ENCODE measurements at places on chromosomes 13 and 19.

DNA sequence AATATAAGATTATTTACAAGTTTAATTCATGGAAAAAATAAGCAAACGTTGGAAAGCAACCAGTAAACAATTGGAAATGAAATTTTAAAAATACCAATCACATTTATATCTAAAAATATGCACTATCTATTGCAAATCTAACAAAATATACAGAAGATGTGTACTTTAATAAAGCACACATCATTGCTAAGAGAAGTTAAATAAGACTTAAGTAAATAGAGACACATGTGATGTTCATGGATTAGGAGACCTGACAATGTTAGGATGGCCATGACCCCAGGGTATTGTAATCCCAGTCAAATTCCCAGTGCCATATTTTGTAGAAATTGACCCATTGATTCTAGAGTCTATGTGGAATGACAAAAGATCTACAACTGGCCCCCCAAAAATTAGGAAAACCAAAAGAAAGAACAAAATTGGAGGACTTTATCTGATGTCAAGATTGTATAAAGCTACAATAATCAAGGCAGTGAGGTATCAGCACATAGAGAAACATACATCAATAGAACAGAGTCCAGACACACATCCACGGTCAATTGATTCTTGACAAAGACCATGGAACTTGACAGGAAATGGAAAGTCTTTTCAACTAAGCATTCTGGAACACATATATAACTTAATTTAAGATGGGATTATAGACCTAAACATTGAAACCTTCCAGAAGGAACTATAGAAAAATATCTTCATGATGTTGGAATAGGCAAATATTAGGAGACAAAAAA, 90.8 kb upstream of the USP29 start:
- no peak for DNase-seq

GRCh38 chr19:12774588-12775555, at the start of gene HOOK2:
TSS of gene HOOK2 (minus strand) at chr19:12775552. CDS start at chr19:12775449, 103 bp downstream.
- no peak for DNase-seq

DNA sequence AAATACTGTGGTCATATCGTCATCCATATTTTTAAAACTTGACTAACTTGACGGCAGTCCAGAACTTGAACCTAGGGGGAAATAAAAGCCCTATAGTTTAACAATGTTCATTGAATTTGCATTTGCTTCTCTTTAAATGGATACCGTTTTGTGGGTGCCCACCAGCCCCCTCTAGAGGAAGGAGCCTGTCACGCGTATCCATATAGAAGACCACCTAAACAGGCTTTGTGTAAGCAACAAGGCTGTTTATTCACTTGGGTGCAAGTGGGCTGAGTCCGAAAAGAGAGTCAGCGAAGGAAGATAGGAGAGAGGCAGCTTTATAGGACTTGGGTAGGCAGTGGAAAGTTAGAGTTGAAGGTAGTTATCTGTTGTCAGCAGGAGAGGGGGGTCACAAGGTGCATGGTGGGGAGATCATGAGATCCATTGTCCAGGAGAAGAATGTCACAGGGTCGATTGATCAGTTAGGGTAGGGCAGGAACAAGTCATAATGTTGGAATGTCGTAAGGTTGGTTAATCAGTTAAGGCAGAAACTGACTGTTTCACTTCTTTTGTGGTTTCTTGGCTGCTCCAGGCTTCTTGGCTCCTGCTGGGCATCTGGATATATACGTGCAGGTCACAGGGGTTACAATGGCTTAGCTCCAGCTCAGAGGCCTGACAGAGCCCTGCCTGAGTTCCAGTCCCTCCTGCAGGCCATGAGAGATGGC, 42.5 kb upstream of the ANKRD10 start:
- no peak for DNase-seq

DNA sequence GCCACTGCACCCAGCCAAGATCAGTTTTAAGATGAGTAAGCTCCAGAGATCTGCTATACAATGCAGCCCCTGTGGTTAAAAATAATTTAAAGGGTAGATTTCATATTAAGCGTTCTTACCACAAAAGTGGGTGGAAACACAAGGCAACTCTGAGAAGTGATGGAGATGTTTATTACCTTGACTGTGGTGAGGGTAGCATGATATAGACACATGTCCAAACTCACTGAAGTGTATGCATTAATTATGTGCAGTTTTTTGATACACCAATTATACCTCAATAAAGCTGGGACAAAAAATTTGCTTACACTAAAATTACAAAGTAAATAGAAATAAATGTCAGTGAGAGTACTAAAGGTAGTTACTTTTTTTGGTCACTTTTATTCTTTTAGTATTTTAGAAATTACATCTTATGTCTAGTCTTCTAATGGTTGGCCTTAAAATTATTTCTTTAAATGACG, 696.5 kb downstream of the UQCRFS1 start:
- DNase-seq = no peak

DNA sequence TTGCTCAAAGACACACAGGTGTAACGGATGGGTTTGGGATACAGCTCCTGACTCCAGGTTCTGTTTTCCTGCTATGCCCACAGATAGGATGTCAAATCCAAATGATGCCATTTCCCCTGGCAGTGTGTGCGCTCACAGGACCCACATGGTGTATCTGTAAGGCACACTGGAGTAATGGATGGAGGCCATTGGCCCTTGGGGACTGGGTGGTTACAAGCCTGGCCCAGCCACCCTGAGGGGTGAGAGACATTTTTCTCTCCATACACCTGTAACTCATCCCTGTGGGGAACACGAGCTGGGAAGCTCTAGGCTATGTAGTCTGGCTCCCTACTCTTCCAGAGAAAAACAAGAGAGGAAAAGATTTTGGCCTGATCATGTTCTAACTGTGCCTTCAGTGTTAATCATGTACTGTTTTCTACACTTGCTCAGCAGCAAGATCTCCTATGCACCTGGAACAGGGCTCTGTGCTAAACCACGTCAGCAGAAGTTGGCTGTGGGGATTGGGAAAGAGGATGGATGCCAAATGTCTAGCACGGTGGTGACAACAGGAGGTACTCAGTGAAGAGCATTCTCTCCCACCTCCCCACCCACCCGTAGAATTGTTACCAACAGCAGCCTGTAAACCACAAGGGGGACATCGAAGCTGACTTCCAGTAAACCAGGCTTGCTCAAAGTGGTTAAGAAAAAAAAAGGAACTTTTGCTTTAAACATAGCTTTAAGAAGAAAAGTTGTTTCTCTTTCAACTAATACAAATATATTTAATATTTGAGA, 237.0 kb downstream of the LACC1 start:
- no peak for DNase-seq

GRCh38 chr13:64248371-64249065, 2832.9 kb upstream of the PCDH20 start:
- DNase-seq = no peak

GRCh38 chr13:43611281-43612273, 175.2 kb downstream of the ENOX1 start:
- no peak for DNase-seq

DNA sequence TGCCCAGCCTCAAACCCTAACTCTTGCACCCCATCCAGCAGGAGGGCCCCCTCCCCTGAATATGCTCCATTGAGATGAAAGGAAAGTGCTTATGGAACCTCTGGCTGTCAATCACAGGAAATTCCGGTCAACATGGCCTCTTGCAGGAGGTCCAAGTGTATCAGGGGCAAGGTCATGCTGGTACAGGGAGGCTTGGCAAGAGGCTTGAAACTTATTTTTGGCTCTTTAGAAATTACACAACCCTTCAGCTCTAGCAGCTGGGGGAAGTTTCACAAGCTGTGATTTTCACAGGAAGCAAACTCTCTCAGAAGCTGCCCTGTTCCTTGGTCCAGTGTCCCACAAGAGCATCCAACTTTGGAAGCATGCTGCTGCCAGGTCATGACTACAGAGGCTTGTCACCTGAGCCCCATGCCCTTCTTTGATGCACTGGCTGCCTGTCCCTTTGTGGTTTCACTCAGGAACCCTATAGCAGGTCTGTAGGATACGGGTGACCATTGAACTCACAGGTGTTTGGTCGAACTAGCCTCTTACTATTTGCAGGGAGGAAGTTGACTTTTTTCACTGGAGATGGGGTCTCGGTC, 8.4 kb downstream of the ASF1B start:
- no peak for DNase-seq

DNA sequence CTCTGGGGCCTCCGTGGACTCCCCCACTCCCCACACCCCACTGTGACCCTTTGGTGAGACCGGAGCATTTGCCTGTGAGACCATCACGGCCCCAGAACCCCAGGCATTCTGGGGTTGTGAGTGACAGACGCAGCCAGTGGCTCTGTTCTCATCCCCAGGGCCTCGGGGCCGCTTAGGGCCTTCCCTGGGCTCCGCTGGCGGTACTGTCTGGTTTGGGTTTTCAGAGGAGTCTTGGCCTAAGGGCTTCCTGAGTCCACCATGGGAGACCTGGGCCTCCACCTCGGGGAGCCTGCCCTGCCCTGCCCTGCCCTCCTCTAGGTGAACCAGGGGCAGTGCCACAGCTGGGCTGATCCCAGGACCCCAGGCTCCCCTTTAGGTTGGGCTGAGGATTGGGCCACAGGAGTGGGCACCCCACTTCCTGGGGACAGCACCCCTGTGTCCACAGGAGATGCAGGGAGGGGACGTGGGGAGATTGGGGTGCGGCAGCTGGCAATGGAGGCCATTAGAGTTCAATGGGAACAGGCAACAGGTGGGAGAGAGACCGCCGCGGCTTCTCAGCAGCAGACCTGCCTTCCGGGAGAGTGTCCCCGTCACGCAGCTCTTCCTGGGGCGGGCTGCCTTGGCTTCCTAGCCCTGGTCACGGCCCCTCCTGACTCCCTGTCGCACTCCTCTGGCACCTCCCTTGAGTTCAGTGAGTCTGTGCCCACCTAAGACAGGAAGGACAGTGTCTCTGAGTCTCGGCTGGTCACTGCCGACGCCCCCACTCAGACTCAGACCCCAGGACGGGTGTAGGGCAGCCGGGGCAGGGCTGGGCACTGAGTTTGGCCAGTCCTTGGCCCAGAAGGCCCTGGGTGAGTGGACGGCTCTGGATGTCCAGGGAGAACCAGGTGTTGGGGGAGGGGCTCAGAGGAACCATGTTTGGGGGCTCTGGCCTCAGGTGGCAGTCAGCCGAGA, 164.1 kb downstream of the KDM4B start:
- DNase-seq = no peak

- DNase-seq = no peak
These were observed 96.8 kb upstream of the WASF3 start for GRCh38 chr13:26460648-26461047.

All from brain pericyte (primary cell).